ENCODE measurements at places on chromosomes 6 and 20.
A peak's percentile ranks its signal among the peaks of the same experiment; 100 is the strongest.

GRCh38 chr6:156752666-156753301 lies 24.4 kb upstream of the ARID1B start:
- no peak for DNase-seq

GRCh38 chr20:55761100-55761499 lies 244.2 kb downstream of the CBLN4 start:
- DNase-seq = no peak

- no peak for DNase-seq
Measured at GRCh38 chr6:115958958-115959357, 101.7 kb downstream of the FRK start.

DNA sequence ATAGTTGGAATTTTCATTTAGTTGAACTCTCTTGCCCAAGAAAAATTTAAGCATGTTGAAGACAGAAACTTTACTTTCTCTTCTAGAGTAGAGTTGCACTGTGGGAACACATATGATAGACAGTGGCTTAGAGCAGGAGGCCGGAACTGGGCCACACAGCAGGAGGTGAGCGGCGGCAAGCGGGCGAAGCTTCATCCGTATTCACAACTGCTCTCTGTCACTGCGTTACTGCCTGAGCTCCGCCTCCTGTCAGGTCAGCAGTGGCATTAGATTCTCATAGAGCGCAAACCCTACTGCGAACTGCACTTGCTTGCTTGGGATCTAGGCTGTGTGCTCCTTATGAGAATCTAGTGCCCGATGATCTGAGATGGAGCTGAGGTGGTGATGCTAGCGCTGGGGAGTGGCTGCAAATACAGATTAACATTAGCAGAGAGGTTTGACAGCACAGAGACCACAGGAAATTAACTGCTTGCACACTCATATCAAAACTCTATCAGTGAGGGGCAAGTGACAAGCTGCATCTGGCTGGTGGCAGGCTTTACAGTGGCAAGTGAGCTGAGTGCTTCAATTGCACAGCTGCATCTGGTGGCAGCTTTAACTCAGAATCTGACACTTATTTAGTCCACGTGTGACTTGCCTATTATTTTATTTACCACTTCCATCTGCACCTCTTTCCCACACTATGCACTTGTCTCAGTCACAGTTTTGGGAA lies 174.9 kb upstream of the C6orf118 start:
- no peak for DNase-seq

DNA sequence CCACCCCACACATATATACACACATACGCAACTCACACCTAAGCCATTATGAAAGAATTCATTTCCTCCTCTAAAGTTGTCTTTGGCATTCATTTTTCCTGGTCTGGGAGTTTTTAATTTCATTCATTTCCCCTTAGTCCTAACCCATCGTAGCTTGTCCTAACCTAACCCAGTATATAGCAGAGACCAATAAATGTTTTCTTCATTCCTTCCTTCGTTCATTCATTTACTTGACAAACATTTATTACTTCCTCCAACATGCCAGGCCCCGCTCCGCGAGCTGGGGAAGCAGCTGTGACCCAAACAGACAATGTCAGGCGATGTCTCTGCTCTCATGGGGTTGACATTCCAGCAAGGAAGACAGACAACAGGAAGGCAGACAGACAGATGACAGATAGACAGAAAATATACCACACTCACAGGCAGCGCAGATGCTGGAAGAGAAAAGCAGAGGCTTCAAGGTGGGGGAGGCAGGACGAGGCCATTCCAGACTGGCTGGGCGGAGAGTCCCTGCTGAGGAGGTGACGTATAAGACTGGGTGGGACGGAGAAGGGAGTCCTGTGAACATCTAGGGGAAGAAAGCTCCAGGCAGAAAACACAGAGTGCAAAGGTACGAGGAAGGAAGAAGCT lies 33.7 kb upstream of the SIRPA start:
- no peak for DNase-seq

DNA sequence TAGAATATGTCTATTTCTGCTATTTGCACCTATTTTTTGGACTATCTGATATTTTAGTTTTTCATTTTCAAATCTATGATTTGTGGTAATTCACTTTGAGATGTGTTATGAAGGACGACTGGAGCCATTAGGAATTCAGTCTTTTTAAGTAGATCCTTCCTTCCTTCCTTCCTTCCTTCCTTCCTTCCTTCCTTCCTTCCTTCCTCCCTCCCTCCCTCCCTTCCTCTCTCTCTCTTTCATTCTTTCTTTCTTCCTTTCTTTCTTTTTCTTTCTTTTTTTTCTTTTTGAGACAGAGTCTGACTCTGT lies 46.1 kb upstream of the ENPP1 start:
- DNase-seq = no peak

GRCh38 chr20:62476056-62476838 lies 452 bp upstream of the GATA5 start:
- DNase-seq = no peak

- DNase-seq = no peak
Measured at GRCh38 chr20:36218380-36219064, 17.8 kb upstream of the AAR2 start.

- peak; percentile 64 for DNase-seq
Measured at GRCh38 chr6:71107911-71108420, 151.1 kb upstream of the B3GAT2 start.

DNA sequence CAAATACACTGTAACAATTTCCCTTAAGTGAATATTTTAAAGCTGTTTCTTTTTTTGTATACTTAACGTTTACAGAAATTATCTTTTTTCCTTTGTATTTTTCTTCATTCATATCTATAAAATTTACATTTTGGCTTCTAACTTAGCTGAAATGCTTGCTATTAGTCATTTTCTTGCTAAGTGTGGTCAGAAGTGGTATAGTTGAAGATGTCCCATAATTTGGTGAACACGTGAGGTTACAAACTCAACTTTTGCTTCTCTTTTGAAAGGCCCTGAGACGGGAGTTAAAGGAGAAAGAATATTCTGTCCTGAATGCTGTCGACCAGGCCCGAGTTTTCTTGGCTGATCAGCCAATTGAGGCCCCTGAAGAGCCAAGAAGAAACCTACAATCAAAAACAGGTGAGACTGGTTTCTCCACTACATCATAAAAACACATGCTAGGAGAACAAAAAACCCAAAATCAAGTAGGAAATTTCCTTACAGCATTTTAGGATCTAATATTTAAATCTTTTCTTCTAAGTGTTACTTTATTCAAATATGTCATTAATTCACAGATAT lies 445.0 kb downstream of the UTRN start:
- no peak for DNase-seq

GRCh38 chr6:43495409-43495941 lies 14.7 kb downstream of the LRRC73 start:
- DNase-seq = no peak

GRCh38 chr6:150720774-150721233 lies 121.1 kb downstream of the PLEKHG1 start:
- peak; percentile 65 for DNase-seq

DNA sequence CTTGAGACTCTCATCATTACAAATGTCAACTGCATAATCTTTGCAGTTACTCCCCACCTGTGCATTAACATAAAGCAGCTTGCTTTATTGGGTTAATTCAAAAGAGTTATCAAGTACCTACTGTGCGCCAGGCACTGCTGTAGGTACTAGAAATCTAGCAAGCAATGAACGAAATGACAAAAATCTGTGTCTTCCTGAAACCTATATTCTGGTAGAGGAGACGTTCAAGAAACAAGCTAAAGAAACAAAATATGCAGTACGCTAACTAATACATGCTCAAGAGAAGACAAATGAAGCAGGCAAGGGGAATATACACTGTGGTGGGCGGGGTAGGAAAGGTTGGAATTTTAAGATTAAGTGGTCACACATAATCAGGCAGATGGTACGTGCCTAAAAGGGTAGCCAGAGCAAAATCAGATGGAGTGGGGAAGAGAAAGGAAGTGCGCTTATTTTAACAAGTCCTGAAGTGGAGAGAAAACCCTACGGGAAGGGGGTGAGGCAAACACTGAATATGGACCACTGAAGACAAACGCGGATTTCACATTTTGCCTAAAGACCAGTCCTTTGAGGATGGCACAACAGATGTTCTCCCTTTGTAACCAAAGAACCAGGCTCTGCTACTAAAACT lies 1.2 kb downstream of the ELOVL2 start:
- no peak for DNase-seq

DNA sequence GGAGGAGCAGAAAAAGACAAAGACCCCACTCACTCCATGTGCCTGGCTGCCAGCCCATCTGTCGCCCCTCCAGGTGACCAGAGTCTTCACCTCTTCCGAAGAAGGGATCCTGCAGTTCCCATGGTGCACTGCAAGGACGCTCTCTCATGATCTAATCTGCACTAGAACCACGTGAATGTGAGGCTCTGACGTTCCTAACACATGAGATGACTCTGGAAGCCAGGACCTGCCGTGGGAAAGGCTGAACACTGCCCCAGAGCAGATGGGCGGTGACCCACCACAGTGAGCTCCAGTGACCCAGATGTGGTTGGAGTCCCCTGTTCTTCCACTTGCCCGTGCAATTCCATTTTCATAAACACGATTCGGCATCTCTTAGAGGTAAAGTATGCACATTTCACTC lies 39.6 kb upstream of the PDE10A start:
- DNase-seq = no peak

- no peak for DNase-seq
Measured at GRCh38 chr6:13689511-13690256, 22.0 kb downstream of the RANBP9 start.

DNA sequence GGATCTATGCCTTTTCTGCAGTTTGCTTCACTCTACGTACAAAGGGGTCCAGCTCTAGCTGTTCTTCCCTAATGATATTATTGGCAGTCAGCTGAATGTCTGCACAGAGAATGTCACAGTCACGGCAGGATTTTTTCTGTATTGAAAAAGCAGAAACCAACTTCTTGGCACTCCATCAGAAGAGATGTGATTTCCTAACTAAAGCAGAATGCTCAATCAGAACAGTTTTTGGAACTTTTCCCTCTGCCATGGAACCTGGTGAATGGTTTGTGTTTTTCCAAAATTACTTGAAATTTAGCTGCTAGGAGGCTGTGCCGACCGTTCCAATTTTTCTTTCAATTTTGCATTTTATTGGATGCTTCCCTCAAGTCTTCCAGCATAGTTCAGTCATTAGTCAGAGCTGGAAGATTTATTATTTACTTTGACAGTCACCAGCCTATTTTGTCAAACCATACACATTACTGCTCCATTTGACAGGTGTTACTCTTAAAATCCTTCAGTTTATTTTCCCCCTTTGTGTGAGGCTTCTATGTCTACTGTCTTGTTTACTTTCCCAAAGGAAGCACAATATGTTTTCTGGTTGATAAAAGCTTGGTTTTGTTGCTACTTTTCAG lies 259.6 kb upstream of the EPHA7 start:
- DNase-seq = no peak

DNA sequence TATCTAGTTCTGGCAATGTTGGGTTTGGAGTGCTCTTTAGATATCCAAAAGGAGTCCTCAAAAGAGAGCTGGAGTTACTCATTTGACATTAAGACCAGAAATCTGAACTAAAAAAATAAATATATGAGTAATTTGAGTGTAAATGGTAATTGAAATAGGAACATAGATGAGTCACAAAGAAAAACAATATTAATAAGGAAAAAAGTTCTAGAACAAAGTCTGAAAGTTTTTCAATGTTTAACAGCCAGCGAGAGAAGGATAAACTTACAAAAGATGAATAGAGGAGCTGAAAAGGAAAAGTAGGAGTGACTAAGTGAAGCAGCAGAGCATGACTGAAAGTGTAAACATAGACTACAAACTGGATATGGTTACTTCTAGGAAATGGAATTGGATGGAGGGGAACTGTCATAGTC lies 46.8 kb downstream of the EPM2A start:
- DNase-seq = peak; percentile 37
